Thymus (tissue), 14 donors: ENCODE measurements at places on chromosomes 16 and 17. TPM values are rescaled to one million over a fixed set of nuclear protein-coding genes. Genes with fewer than 3 reads are reported as not detected.

DNA sequence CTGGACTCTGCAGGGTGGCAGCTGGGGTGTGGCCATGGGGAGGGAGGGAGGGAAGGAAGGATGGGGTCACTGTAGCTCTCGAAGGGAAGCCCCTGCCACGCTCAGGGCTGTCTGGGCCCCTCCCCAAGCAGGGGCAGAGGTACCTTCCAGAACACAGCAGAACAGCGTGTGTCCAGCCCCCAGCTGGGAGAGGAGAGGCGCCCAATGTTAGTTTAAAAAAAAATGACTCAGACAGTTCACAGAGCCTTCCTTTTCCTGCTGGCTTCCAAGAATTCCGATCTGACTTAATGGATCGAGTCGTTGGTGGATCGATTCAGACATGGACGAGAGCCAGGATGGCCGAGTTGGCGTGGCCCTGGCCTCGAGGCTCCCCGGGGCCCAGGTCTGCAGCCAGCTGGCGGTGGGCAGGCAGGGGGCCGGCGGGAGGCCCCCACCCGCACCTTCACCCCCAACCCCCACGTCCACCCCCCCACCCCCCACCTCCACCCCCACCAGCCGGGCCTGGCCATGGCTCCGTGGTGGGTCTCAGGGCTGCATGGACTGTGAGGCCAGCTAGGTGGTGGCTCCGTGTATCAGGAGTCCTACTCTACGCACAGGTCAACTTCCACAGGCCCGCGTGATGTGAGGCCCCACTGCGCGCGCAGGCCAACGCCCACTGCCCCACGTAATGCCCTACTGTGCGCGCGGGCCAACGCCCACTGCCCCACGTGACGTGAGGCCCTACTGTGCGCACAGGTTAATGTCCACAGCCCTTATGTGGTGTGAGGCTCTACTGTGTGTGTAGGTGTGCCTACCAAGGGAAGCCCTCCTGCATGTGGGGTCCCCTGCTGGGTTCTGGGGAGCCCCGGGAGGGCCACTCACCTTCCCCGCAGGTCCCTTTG is 21.8 kb downstream of the CACNA1H start:
- DNase-seq, result no peak
- H3K4me3 ChIP-seq, result no peak overlapping the region
- no peak overlapping the region for H3K27ac ChIP-seq

GRCh38 chr17:78154903-78155811 is 9.0 kb downstream of the C17orf99 start:
- H3K27me3 ChIP-seq, result no peaks in the 10 kb centered on the region
- no peak for DNase-seq
- H3K36me3 ChIP-seq, result no peaks in the 10 kb centered on the region
- H3K27ac ChIP-seq, result peak overlapping the region; percentile 65
- H3K4me1 ChIP-seq, result no peaks in the 10 kb centered on the region

GRCh38 chr17:32253117-32253611 is 12.5 kb upstream of the RHBDL3 start:
- peak; percentile 67 for DNase-seq
- H3K36me3 ChIP-seq, result no peaks in the 10 kb centered on the region
- H3K4me3 ChIP-seq, result no peak overlapping the region
- H3K4me1 ChIP-seq, result no peaks in the 10 kb centered on the region

GRCh38 chr16:16109453-16110110 is 113.7 kb downstream of the ABCC6 start:
- no peak overlapping the region for H3K4me3 ChIP-seq
- H3K27me3 ChIP-seq, result no peaks in the 10 kb centered on the region
- H3K4me1 ChIP-seq, result no peaks in the 10 kb centered on the region
- H3K27ac ChIP-seq, result no peak overlapping the region

DNA sequence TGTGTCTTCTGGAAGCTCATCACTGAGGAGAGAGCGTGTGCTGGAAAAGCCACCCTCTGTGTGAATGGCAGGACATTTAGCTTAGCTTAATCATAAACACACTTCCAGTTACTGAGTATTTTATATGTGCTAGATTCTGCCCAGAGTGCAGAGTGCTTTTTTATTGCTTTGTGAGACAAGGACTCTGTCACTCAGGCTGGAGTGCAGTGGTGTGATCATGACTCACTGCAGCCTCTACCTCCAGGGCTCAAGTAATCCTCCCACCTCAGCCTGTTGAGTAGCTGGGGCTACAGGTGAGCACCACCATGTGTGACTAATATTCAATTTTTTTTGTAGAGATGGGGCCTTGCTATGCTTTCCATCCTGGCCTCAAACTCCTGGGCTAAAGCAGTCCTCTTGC is 61.4 kb upstream of the IRX3 start:
- H3K27me3 ChIP-seq, result peaks cover 4% of the 10 kb centered on the region
- no peak overlapping the region for H3K4me3 ChIP-seq
- no peak overlapping the region for H3K27ac ChIP-seq
- no peaks in the 10 kb centered on the region for H3K4me1 ChIP-seq
- H3K36me3 ChIP-seq, result no peaks in the 10 kb centered on the region

DNA sequence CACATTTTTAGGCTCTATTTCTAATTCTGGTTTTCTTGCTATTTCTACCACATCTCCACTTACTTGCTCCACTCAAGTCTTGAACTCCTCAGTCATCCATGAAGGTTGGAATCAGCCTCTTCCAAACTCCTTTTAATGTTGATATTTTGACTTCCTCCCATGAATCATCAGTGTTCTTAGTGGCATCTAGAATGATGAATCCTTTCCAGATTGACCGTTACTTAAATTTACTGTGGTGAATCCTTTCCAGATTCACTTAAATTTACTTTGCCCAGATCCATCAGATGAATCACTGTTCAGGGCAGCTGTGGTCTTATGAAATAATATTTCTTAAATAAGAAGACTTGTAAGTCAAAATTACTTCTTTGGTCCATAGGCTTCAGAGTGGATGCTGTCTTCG is 32.4 kb downstream of the CLTC start:
- H3K27ac ChIP-seq, result no peak overlapping the region
- no peak for DNase-seq
- no peaks in the 10 kb centered on the region for H3K27me3 ChIP-seq
- H3K36me3 ChIP-seq, result peaks cover 70% of the 10 kb centered on the region

DNA sequence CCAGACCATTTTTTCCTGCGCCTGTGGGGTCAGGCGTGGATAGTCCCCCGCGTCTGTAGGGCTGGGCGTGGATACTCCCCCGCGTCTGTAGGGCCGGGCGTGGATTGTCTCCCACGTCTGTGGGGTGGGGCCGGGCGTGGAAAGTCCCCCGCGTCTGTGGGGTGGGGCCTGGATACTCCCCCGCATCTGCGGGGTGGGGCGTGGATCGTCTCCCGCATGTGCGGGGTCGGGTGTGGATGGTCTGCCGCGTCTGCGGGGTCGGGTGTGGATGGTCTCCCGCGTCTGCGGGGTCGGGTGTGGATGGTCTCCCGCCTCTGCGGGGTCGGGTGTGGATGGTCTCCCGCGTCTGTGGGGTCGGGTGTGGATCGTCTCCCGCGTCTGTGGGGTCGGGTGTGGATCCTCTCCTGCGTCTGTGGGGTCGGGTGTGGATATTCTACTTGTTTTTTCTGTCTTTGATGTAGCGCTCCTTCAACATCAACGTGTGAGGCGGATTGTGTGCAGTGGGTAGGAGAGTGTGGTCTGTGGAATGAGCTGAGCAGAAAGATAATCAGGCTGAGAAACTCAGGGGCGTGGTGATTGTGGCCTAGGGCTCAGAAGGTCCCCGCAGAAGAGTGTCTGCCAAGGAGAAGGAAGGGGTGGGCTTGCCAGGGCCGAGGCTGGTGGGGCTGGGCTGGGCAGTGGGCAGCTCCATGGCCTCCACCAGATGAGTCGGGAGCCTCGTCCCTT is 3.2 kb downstream of the GNPTG start:
- no peak for DNase-seq
- H3K4me3 ChIP-seq, result no peak overlapping the region
- no peaks in the 10 kb centered on the region for H3K27me3 ChIP-seq
- peaks cover 20% of the 10 kb centered on the region for H3K4me1 ChIP-seq
- H3K36me3 ChIP-seq, result peaks cover 4% of the 10 kb centered on the region

- H3K36me3 ChIP-seq, result no peaks in the 10 kb centered on the region
- H3K27ac ChIP-seq, result no peak overlapping the region
- no peak overlapping the region for H3K4me3 ChIP-seq
- peaks cover 9% of the 10 kb centered on the region for H3K4me1 ChIP-seq
- peak; percentile 75 for DNase-seq
- no peaks in the 10 kb centered on the region for H3K27me3 ChIP-seq
Measured at GRCh38 chr16:5056352-5056751, 9.4 kb downstream of the C16orf89 start.

- no peak overlapping the region for H3K4me3 ChIP-seq
- H3K27me3 ChIP-seq, result peaks cover 65% of the 10 kb centered on the region
- H3K36me3 ChIP-seq, result no peaks in the 10 kb centered on the region
- no peak for DNase-seq
Measured at GRCh38 chr17:35793257-35793656, 2.2 kb downstream of the MMP28 start.

GRCh38 chr16:1707193-1707790 is 1.3 kb downstream of the MAPK8IP3 start:
- H3K36me3 ChIP-seq, result peaks cover 13% of the 10 kb centered on the region
- no peaks in the 10 kb centered on the region for H3K27me3 ChIP-seq
- H3K4me1 ChIP-seq, result peaks cover 21% of the 10 kb centered on the region
- peak overlapping the region; percentile 76 for H3K27ac ChIP-seq

GRCh38 chr17:44955674-44956425 is 8.3 kb upstream of the KIF18B start:
- H3K36me3 ChIP-seq, result no peaks in the 10 kb centered on the region
- no peak for DNase-seq
- H3K27ac ChIP-seq, result no peak overlapping the region
- no peaks in the 10 kb centered on the region for H3K4me1 ChIP-seq
- no peak overlapping the region for H3K4me3 ChIP-seq
- H3K27me3 ChIP-seq, result peaks cover 76% of the 10 kb centered on the region

DNA sequence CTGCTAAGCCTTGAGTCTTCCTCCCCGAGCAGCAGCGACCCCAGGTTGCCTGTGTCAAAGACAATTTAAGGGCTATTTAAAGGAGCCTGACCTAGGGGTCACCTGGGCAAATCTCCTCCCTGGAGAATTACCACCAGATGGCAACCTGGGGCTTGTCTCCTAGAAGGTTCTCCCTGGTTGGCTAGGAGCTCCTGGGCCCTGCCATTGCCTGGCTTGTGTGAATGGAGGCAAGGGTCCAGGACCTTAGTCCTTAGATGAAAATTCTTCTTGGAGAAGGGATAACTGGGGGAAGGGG is 51.3 kb upstream of the TAC4 start:
- H3K4me3 ChIP-seq, result no peak overlapping the region
- peaks cover 39% of the 10 kb centered on the region for H3K27me3 ChIP-seq
- no peaks in the 10 kb centered on the region for H3K36me3 ChIP-seq
- H3K4me1 ChIP-seq, result no peaks in the 10 kb centered on the region
- H3K27ac ChIP-seq, result no peak overlapping the region
- DNase-seq, result no peak

- H3K27ac ChIP-seq, result no peak overlapping the region
- H3K4me1 ChIP-seq, result no peaks in the 10 kb centered on the region
- H3K27me3 ChIP-seq, result no peaks in the 10 kb centered on the region
- no peak overlapping the region for H3K4me3 ChIP-seq
- DNase-seq, result no peak
- H3K36me3 ChIP-seq, result no peaks in the 10 kb centered on the region
Measured at GRCh38 chr16:70656712-70657263, 10.4 kb downstream of the IL34 start.

- H3K27me3 ChIP-seq, result no peaks in the 10 kb centered on the region
- no peak overlapping the region for H3K4me3 ChIP-seq
- no peak overlapping the region for H3K27ac ChIP-seq
- H3K4me1 ChIP-seq, result no peaks in the 10 kb centered on the region
- H3K36me3 ChIP-seq, result no peaks in the 10 kb centered on the region
Measured at GRCh38 chr16:80695020-80695419, 109.4 kb downstream of the CDYL2 start.

GRCh38 chr16:15518381-15519351 is 84.3 kb downstream of the BMERB1 start:
- H3K4me3 ChIP-seq, result no peak overlapping the region
- H3K27me3 ChIP-seq, result no peaks in the 10 kb centered on the region
- no peaks in the 10 kb centered on the region for H3K36me3 ChIP-seq
- no peak for DNase-seq

GRCh38 chr17:286571-286970 is 66.0 kb downstream of the RPH3AL start:
- no peak overlapping the region for H3K27ac ChIP-seq
- DNase-seq, result no peak
- no peaks in the 10 kb centered on the region for H3K4me1 ChIP-seq
- no peaks in the 10 kb centered on the region for H3K36me3 ChIP-seq

DNA sequence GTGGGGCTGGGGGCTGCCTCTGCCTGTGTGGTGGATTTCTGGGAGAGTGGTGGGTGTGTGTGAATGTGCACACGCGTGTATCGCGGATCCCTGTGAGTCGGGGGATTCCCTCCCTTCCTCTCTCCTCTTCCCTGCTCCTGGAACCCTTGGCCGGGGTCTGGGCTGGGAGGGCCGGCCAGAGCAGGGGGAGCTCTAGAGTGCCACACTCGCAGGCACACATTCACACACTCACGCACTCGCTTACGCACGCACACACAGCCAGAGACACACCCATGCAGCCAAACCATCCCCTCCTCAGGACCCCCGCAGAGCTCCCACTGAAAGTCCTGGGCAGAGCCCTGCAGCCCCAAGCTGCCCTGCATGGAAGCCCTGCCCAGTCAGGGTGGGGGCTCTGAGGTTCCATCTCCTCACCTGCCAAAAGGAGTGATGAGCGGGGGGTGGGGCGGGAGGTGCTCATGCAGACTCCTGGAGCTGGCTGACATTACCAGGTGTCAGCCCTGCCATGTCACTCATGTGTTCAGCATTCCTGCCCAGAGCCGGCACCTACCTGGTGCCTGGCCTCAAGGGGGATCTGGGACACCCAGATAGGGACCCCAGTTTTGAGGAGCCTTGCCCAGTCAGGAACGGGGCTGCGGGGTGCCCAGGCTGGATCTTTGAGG is 1.9 kb downstream of the NECAB2 start:
- H3K27me3 ChIP-seq, result peaks cover 54% of the 10 kb centered on the region
- no peak overlapping the region for H3K27ac ChIP-seq
- no peak for DNase-seq
- no peak overlapping the region for H3K4me3 ChIP-seq

Gene SPIRE2
- total RNA-seq, result 1.6 TPM

Gene PRR29
- total RNA-seq, result 0.28 TPM

Gene NOG
- total RNA-seq, result 1.3 TPM

Gene CCL14
- 4.1 TPM for total RNA-seq

Gene ASPA
- total RNA-seq, result 0.57 TPM

Gene TBC1D3C
- not detected for total RNA-seq

Gene C17orf100
- total RNA-seq, result 0.90 TPM

Gene TP53TG3C
- total RNA-seq, result not detected

Gene NPIPB9
- 0.42 TPM for total RNA-seq

Gene TNP2
- total RNA-seq, result not detected

Gene DNAH17
- 0.28 TPM for total RNA-seq
